Stimulated activated CD4-positive, alpha-beta T cell treated with anti-CD3 and anti-CD28 coated beads, Interleukin-4, amount 100 ng/mL, for 1 hour (primary cell): ENCODE measurements at places on chromosomes 3 and 15.

DNA sequence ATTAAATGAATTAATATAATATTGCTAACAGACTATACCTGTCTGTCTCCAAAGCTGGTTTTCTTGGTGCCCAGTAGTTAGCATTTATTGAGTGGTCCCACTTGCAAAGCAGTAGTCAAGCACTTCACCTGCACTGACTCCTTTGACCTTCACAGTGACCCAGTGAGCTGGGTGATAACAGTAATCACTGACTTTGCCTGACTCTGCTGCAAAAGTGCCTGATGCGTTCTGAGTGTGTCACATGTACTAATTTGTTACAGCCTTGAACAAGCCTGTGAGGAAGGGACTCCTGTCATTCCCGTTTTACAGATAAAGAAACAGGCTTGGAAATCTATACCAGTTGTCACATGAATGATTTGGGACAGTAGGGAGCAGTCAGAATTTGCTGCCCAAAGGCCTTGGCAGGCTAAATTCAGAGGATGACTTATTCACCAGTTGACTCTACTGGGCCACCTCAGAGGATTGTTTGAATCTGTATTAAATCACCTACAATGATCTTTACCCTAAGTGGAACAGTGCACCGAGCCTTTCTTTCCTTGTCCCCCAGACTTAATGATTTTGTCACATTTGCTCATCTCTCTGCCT, 116.6 kb upstream of the PLXNA1 start:
- DNase-seq = no peak

DNA sequence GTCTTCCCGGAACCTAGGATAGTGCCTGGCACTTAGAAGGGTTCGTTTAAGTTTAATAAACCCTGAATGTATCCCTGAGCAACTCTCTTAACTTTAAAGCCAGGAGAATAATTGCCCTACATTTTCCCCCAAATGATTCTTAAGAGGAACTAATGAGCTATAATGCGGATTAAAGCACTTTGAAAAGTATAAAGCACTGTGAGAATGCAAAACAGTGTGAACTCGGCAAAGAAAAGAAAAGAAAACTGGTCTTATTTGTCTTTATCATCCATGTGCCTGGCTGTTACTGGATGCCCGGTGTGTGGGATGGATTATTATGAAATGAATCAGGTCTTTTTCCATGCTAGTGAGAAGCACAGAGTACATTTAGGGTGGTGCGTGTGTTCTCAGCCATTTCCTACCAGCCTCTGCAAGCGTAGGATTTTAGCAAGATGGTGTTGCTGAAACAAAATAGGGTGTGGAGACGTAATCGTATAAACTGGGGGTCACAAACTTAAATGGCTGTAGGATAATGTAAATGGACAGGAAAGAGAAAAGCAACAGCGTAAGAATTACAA, 983 bp downstream of the KBTBD12 start:
- DNase-seq = no peak

GRCh38 chr15:44788748-44789147, 52.4 kb downstream of the TRIM69 start:
- peak; percentile 25 for DNase-seq

DNA sequence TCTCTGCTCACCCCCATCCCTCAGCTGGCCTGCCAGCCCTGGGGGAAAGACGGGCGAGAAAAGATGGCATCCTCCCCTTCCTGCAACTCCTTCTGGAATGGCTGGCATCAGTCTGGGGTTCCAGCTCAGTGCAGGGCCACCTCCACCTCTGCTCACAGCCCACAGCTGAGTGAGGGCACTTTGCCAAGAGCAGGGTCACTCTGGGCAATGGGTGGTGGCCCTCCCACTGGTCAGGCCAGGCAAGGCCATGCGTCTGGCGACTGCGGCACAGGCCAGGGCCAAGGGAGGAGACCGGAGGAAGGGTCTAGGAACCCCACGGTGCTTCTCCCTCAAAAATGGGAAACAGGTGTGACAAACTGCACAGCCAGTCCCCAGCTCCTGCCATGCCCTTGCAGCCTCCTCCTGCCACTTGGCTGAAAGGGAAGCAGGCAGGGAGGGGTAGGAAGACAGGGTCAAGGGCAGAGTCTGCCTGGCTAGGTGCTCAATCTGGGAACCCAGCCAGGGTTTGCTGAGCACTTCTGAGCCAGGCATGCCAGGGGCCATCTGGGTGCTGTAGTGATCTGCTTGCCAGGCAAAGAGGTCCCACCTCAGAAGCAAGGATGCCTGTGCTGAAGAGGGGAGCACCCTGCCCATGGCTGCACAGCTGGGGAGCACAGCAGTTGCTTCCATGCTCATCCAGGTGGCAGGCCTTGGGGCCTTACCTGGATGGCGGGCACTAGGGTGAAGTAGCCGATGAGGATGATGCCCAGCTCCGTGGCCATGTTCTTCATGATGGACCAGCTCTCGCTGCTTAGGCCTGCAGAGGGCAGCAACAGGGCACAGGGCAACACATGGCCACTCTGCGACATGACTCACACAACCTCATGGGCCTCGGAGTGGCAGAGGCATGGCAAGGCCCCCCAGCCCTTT, 41.2 kb downstream of the PTPN23 start:
- no peak for DNase-seq

DNA sequence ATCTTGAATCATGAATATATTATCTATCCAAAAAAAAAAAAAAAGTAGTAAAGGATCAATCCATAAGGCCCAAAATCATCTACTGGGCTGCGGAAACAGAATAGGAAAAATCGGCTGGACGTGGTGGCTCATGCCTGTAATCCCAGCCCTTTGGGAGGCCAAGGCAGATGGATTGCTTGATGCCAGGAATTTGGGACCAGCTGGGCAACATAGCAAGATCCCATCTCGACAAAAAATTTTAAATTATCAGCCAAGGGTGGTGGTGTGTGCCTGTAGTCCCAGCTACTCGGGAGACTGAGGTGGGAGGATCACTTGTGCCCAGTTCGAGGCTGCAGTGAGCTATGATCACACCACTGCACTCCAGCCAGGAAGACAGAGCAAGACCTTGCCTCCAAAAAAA, 6.1 kb upstream of the DVL3 start:
- DNase-seq = no peak

DNA sequence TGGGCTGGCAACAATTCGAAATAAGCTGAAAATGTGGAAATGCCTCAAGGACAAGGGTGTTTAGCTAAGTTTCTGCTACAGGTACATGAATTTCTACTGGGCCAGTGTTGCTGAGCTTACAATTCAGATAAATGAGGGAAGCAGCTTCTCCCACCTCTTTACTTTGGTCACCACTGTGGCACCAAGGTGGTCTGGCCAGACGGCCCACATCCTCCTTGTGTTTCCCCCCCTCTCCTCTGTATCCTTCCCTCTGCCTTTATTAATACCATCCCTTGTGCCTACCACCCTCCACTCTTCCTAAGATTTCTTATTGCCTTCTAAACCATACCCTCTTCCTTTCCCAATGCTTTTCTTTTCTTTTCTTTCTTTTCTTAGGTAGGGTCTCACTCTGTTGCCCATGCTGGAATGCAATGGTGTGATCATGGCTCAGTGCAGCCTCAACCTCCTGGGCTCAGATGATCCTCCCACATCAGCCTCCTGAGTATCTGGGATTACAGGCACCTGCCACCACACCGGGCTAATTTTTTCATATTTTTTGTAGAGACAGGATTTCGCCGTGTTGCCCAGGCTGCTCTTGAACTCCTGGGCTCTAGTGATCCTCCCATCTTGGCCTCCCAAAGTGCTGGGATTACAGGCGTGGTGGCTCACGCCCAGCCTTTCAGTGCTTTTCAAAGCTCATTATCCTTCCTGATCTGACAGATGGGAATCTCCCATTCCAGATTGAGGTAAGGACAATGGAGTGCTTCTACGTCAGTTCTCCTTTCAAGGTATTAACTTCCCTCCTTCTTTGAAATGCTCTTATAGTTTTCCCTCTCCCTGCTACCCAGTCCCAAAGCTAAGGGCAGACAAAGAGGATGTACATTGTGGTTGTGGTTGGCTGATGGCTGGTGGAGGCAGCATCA, 14.8 kb downstream of the ANXA2 start:
- no peak for DNase-seq
